ENCODE measurements at places on chromosomes 1 and 21.
A peak's percentile ranks its signal among the peaks of the same experiment; 100 is the strongest.

- DNase-seq: no peak
Observed at GRCh38 chr1:72516826-72517225, 234.5 kb upstream of the NEGR1 start.

- no peak for DNase-seq
Observed at GRCh38 chr1:225441314-225442122, 13.7 kb upstream of the LBR start.

- DNase-seq: no peak
Observed at GRCh38 chr1:8092657-8093056, 66.5 kb upstream of the ERRFI1 start.

DNA sequence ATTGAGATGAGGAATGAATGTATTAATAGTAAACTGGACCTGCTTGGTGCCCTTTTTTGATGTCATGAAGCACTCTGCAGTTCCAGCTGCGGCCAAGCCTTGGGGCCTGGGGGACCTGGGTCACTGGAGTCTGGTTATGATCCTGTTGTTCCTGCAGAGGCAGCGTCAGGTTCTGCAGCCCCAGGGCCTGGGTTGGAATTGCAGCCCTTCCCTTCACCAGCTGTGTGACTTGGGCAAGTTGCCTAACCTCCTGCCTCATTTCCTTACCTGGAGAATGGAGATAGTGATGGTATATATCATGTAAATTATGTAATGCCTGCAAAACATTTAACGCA, 9.1 kb upstream of the ATP5PO start:
- DNase-seq: no peak

GRCh38 chr1:91799159-91799558, 86.8 kb downstream of the TGFBR3 start:
- no peak for DNase-seq

DNA sequence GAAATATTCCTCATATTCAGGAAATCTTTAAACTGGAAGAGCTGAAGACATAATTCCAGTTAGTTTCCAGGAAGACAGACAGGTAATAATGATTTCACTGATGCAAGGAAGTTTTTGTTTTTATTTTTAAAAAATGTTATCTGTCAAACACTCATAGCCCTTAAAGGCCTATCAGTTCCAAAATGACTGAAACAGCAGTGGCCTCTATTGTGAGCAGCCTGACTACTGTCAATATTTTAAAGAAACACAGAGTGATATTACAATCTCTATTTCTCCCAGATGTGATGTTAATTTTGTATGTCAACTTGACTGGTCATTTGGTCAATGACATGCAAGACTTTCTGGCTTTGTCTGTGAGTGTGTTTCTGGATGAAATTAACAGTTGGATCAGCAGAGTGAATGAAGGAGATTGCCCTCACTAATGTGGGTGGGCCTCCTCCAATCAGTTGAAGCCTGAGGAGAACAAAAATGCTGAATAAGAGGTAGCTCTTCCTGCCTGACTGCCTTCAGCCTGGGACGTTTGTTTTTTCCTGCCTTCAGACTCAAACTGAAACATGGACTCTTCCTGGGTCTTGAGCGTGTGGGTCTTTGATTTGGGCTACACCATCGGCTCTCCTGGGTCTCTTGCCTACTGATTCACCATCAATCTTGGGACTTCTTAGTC, 31.3 kb upstream of the SLC30A10 start:
- no peak for DNase-seq

DNA sequence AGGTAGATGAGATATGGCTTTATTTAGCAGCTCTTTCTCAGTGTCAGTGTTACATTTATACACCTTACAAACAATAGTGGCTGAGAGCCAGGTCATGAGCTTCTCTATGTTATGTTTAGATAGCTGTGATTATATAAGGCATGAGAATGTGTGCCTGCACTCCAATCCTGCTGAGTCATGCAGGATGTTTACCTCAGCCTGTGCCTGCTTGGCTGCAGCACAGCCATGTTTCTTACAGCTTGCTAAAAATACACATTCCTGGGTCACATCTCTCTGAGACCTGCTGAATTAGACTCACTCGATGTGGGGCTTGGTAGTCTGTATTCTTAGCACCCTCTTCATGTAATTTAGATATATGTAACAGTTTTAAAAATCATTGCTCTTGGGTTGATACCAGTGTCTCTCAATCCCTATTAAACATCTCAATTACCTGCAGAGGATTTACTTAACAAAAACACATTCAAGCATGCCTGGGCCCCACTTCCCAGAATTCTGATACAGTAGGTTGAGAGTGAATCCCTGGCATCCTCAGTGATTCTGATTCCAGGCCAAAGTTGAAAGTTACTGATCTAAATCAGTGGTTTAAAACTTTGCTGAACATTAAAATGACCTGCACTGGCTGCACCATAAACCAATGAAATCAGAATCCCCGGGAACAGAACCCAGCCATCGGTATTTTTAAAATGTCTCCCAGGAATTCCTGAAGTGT, 107.5 kb downstream of the GDAP2 start:
- peak; percentile 93 for DNase-seq

DNA sequence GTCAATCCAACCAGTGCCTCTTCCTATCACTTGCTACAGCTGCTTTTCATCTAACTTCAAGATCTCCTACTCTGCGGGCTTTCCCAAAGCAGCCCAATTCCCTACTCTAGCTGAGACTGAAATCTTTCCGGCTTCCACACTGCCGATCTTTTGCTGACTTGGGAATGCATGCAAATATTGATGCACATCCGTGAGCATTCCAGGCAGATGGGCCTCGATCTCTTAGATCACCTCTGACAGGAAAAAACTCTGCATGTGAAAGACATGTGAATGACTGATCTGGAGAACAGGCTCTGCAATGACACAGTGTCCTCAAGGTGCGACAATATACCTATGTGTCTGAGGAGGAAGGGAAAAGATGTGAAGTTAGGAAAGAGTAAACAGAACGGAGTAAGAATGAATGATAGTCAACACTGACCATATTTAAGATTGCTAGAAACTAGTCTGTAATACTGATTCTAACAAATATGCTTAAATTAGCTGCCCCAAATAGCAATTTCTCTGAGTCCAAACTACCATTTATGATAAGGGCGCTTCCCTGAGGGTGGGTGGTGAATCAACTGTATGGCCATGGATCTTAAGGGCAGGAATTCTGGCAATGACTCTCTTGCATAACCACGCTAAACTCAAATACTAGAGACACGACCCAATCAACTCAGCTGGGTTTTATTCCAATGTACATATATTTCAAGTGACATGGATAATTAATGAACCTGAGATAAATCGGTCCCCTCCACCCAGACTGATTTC, 8.4 kb downstream of the TAF5L start:
- DNase-seq: no peak
